Stimulated activated CD4-positive, alpha-beta T cell treated with anti-CD3 and anti-CD28 coated beads, Interleukin-4, amount 100 ng/mL, for 1 hour (primary cell): ENCODE measurements at places on chromosomes 2 and 18.
A peak's percentile ranks its signal among the peaks of the same experiment; 100 is the strongest.

GRCh38 chr2:67792681-67793091 lies 270.1 kb downstream of the C1D start:
- DNase-seq: no peak

DNA sequence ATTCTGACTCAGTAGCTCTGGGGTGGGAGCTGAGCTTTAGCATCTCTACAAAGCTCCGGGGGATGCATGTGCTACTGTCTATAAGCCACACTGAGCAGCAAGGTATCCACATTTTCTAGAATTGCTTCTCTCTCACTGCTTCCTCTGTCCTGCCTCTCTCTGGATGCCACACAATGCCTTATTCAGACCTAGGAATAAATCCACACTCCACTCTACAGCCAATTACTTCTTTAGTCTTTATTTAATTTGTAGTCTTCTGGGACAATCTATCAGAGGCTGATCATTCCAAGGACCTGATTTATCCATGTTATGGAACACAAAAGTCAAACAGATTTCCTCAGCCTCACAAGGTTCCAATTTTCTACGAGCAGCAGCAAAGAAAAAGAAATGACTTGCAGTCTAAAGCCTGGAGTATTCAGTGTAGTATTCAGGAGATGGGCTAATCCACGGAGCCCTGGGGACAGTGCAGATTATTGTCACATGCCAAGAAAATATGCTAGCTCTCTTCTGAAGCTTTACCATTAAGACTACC lies 4.4 kb downstream of the BCL2 start:
- DNase-seq: no peak

- no peak for DNase-seq
Measured at GRCh38 chr2:104702031-104702850, 151.7 kb upstream of the POU3F3 start.

DNA sequence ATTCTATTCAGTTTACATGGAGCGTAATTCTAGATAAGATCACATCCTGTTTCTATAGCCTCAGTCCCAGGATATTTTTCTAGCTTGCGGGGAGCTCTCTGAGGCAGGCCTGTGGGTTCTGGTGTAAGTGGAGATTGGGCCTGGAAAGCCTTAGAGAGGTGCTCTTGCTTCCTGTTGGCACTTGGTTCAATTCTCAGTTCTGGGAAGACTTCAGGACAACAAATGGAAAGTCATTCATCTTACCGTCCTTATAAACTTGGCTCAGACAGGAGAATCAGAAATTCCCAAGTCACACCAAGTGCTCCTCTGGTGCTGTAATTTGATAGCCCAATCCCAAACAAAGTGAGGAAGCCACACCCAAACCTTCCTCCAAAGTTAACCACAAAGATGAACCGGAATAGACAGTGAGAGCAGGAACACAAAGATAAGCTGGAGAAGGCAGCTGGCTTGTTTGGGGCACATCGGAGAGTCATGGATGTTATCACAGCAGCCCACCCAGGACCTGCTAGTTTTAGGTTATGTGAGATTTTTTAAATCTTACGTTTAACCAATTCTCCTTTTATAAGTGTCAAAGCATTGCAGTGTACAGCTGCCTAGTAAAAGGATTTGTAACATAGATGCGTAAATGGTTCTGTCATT lies 144.3 kb upstream of the MAP3K20 start:
- DNase-seq: no peak

GRCh38 chr2:24239553-24239952 lies 64.7 kb downstream of the FAM228A start:
- DNase-seq: no peak

DNA sequence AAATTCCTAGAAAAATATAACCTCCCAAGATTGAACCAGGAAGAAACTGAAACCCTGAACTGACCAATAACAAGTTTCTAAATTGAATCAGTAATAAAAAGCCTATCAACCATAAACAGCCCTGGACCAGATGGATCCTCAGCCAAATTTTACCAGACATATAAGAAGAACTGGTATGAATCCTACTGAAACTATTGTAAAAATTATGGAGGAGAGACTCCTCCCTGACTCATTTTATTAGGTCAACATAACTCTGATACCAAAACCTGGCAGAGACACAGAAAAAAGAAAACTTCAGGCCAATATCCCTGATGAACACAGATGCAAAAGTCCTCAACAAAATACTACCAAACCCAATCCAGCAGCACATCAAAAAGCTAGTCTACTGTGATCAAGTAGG lies 11.3 kb downstream of the NT5C1B start:
- no peak for DNase-seq

GRCh38 chr2:160044728-160045127 lies 17.7 kb downstream of the PLA2R1 start:
- DNase-seq: no peak

GRCh38 chr2:222483513-222484039 lies 59.2 kb downstream of the SGPP2 start:
- no peak for DNase-seq

GRCh38 chr2:119104414-119104813 lies 54.1 kb downstream of the C1QL2 start:
- no peak for DNase-seq

DNA sequence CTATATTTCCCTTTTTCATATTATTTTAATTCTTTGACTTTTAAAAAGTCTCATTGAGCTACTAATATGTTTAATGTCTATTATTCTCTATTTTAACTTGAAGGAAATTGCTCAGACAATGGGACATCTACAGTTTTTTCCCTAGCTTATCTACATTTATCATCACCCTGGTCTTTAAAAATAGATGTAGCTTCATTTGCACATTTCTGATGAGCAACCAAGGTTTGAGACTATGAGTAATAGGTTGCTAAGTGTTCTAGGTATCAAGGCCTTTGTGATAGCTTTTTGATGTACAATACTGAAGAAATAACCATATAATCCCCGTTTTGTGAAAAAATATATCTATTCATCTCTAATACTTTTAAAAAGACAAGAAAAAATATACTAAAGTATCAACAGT lies 47.0 kb downstream of the STAT4 start:
- DNase-seq: no peak

DNA sequence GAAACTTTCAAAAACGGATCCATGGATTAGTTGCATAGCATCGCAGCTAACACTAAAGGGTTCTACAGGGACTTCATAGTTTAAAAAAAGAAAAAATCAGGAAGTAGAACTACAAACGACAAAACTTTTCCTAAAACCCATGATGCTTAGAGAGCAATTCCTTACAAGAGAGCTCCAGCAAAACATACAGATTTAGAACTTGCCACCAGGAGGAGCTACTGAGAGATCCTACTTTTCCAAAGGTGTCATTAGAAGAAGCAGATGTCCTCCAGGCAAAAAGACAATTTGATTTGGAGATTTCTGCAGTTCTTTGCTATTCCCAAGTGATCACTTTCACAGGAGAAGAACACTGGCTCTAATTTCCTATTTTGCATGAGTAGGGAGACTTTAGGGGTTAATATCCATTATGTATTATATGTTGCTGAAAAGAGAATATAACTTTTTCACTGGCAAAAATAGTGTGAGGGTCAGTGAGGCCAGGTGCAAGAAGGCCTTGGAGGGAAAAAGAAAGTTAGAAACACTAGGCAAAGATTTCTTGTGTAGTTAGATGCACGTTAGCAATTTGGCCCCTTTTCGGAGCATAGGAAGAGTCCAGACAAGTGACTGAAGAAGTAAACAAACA lies 436.2 kb downstream of the SUCLG1 start:
- no peak for DNase-seq

DNA sequence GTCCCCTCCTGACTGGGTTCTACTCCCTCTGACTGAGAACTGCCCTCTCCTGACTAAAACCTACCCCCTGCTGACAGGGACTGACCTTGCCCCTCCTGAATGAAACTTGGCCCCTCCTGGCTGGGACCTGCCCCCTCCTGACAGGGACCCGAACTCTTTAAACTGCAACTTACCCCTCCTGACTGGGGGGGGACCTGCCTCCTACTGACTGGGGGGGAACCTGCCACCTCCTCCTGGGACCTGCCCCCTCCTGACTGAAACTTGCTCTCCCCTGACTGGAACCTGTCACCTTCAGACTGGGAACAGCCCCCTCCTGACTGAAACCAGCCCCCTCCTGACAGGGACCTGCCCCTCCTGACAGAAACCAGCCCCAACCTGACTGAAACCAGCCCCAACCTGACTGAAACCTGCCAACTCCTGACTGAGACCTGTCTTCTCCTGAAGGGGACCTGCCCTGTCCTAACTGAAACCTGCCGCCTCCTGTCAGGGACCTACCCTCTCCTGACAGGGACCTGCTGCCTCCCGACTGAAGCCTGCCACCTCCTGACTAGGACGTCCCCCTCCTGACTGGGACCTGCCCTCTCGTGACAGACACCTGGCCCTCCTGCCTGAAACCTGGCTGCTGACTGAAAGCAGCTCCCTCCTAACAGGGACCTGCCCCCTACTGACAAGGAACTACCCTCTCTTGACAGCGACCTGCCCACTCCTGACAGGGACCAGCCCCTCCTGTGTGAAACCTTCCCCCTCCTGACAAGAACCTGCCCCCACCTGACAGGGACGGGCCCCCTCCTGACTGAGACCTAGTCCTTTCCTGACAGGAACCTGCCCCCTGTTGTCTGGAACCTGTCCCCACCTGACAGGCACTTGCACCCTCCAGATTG lies 87.1 kb downstream of the PXDN start:
- DNase-seq: no peak

DNA sequence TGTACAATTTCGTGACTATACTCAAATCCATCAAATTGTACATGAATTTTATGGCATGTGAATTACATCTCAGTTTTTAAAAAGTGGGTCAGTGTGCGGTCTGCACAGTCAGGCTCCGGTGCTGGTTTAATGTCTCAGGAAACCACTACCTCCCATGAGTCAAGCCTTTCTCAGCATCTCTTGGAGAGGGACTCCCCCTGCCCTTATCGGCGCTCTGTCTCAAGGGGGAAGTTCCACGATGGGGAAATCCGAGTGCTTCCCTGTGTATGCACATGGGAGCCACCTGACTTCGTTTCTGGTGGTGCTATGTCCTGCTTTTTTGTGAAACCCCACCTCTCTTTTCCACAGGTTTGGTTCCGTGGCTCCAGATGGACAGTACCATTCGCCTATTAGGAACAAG lies 72.5 kb downstream of the ACOXL start:
- peak; percentile 53 for DNase-seq

DNA sequence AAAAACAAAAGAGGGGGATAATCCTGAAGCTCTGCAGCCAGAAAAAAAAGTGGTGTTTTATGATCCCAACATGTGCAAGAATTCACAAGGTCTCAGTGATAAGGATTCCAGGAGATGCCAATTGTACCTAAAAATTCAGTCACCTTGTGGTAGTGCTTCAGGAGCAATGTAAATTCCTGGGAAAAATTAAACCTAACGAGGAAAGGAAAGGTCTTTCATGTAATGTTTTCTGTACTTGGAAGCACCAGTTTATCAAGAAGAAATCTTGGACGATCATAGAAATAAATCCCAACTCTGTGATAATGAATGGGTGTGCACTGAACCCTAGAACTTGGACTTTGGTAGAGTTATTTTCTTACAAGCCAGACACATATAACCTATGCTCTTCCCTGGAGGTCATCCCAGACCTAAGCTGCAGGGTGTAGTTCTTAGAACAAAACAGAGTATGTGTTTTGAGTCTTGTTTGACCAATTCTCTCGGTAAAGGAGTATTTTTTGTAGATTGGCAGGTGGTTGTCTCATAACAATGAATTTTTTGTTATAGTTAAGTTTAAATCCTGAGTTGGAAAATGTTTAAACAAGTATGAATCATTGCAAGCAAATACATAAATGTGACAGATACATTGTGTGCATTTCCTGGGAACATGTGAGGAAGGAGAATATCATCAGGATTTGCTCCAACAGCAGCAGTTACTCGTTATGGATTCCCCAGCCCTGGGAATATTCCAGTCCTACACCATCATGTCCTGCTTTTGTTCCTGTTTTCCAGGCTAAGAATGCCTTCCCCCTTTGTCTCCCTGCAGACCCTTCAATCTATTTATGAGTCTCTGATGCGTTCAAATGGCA lies 224.6 kb downstream of the NAPG start:
- no peak for DNase-seq

DNA sequence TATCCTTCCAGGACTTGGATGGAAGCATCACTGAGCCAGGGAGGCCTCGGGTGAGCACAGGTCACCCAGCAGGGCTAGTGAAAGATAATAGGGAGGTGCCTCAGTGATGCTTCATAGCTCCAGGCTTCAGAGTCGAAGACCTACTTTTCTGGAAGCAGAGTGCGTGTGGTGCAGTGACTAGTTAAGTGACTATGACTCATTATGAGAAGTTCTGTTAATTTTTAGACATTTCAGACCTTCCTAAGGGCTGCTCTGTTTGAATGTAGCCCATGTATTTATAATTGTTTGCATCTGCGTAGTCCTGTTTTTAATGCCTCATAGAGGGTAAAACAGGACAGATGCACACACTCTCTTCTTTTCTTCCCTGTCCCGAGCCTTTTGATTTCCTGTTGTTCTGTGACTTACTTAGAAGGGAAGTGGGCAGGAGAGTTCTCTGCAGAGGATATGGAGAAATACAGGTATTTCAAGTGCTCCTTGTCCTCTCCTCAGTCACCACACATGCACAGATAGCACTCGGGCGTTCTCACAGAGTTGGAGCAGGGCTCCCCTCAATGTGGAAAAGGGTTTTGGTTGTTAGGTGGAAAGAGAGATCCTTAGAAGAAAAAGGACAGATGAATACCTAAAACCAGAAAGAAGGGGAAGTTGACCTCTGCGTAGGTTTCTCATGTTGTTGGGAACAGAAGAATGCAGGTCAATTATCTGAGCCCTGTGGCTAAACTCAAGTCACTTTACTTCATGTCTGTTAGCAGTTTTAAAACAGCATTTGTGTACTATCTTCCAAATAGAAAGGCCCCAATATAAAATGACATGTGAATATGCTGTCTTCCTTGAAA lies 34.7 kb downstream of the RALB start:
- peak; percentile 26 for DNase-seq
